ENCODE measurements at places on chromosomes 6 and 20. TPM values are rescaled to one million over a fixed set of nuclear protein-coding genes. Genes with fewer than 3 reads are reported as not detected.

CPXM1 gene
- total RNA-seq: 0.34 TPM

GRCh38 chr20:6708010-6708409 lies 59.5 kb upstream of the BMP2 start:
- DNase-seq: peak; percentile 83

- no peak for DNase-seq
Measured at GRCh38 chr6:150770637-150771036, 94.9 kb upstream of the MTHFD1L start.

DNA sequence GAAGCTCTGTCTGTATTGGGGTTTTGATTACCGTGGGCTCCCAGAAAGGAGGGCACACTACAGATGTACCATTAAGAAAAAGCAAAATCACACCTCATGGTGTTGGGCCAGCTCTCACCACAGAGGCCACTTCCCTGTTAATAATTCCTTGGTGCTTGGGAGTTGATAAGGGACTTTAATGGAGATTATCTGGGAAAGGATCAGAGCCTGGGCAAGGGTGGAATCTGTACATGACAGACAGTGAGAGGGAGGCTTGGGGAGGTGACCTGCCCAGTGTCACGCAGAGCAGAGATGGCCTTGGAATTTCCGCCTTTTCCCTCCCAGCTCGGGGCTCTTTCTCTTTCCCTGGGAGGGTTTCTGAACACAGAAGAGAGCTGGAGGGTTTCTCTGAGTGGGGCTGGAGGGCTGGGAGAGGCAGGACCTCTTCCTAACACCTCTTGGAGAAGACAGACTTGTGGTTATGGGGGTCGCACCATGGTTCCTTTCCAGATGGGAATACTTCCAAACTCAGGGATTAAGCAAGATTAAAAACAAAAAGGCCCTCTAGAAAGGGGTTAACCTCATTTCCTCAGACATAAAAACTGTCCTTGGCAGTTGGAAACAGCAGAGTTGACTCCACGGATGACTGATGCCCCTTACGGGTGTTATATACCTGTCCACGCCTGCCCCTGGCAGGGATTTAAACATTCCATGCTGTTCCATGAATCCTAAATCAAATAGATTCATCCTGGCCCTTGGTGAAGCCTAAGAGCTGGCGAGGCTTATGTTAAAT lies 16.8 kb upstream of the KCNK16 start:
- no peak for DNase-seq

DNA sequence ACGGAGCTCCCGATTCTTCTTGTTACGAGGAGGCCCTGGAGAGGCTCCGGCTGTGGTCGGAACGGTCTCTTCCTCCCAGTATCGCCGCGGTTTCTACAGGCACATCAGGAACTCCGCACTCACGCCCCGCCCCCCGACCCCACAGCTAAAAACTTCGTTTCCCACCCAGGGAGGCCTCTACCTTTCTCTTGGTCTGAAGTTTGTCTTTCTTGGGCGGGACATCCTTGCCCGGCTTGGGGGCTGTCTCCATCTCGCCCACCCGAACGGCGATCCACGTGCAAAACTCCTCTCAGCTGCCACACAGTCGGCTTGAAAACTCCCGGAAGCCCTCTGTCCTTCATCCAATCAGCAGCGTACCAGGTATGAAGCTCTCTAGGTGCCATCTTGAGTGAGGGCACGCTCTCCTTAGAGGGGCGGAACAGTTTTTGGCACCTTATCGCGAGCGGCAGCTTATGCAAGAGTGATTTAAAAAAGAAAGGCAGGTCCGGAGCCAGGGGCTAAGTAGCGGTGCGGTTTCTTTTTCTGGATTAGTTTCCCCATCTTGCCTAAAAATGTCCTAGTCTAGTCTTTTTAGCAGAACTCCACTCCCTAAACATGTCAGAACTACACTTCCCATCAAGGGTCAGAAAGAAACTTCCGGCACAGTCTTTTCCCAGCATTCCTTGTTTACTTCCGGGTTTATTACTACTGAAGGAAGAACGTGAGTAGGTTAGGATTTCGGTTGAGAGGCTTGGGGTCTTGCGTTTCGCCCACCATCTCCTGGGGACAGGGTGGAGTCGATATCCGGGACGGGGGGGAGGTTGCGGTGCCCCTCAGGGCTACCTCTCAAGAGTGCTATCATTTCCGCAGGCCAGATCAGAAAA lies at the start of the genes PFDN6 and WDR46:
TSS of gene PFDN6 (plus strand) at position 681 of the 863 bp plus-strand sequence. CDS start 256 bp downstream, outside the sequence.
TSS of gene WDR46 (minus strand) at position 319 of the 863 bp plus-strand sequence. CDS start at position 250, 69 bp downstream.
- peak; percentile 92 for DNase-seq

DNA sequence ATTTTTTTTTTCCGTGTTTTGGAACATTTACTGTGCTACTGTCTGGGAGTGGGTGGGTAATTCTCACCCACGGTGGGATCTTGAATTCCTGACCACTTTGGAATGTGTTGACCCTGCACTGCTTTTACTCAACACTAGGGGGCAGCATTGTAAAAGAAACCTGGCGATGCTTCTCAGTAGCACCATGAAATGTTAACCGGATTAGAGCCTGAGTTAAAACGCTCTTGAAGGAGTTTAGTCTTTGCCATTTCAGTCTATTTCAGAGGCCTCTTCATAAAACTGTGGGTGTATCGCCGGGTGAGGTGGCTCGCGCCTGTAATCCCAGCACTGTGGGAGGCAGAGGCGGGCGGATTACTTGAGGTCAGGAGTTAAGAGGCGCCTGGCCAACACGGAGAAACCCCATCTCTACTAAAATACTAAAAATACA lies 114.4 kb upstream of the PRND start:
- DNase-seq: peak; percentile 80
